ENCODE measurements at places on chromosomes 13 and 19.

DNA sequence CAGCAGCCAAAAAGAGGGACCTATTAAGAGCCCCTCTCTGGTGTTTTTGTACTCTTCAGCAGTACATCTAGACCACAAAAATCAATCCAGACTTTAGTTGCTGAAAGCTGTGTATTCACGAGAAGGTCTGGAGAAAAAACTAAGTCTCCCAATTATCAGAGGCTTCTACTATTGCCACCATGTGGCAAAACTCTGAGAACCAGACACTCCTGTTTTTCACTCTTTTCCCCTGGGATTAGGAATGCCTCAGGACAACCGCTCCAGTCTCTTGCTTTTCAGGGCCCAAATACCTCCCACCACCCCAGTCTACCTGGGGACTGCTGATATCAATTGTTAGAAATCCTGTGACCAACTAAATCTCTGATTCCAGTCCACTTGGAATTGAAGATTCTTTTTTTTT, 30.1 kb upstream of the OBI1 start:
- DNase-seq: no peak

GRCh38 chr19:14425696-14426138, 6.6 kb upstream of the DDX39A start:
- no peak for DNase-seq

- DNase-seq: no peak
These were observed 11.0 kb upstream of the ZNF492 start for GRCh38 chr19:22622901-22623840.

DNA sequence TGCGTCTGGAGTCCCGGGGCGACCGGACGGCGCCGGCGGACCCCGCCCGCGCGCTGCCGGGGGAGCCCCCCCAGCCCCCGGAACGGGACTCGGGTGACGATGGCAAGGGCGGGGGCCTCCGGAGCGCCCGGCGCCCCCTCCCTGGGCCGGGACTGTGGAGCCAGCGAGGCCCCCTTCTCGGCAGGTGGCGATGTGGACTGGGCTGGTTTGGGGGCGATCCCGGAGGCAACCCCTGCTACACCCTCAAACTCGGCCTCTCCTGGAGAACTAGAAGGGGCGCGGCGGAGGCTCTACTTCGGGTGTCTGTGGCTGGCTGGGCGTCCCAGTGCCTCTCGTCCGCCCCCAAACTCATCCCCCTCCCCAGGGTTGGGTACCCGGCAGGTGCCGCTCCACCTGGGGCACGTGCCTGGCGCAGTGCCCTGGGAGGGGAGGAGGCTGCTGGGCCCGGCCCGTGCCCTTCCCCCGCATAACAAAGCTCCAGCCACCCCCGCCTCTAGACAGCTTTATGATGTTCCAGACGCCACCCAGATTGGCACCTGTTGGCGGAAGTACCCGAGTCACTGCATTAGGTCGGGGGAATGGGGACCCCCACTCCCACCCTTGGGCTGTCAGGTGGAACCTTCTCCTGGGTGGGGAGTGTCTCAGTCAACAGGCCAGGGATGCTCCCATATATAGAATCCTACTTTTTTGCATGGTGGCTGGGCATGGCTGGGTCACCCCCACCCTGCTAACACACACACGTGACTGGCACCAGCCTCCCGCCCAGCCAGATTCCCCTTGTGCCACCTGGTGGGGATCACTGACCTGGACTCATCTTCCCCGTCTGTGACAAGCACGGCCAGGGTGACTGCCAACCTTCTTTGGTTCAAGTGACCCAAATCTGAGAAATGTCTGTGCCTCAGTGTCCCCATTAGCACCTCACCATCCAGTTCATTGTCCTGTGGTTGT, 722 bp downstream of the PKN1 start:
- DNase-seq: no peak

- no peak for DNase-seq
These were observed 11.3 kb downstream of the PEAK3 start for GRCh38 chr19:2270423-2271233.

DNA sequence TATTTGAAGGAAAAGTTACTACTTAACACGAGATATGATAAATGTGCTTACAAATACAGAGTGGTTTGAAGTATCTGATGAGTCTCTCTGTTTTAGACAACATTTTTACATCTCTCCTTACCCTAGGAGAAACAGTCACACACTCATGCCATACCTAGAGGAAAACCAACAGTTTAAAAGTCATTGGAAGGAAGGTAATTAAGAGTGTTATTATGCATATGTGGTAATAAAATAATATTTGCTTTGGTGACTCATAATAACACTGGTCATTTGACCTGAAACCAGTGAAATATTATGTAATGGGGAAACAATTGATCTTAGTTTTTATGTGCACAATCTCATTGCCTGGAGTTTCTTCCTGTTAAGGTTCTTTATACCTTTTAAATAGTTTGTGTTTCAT, 136.9 kb upstream of the SOX21 start:
- no peak for DNase-seq

GRCh38 chr13:37621811-37622361, 23.3 kb upstream of the POSTN start:
- no peak for DNase-seq

DNA sequence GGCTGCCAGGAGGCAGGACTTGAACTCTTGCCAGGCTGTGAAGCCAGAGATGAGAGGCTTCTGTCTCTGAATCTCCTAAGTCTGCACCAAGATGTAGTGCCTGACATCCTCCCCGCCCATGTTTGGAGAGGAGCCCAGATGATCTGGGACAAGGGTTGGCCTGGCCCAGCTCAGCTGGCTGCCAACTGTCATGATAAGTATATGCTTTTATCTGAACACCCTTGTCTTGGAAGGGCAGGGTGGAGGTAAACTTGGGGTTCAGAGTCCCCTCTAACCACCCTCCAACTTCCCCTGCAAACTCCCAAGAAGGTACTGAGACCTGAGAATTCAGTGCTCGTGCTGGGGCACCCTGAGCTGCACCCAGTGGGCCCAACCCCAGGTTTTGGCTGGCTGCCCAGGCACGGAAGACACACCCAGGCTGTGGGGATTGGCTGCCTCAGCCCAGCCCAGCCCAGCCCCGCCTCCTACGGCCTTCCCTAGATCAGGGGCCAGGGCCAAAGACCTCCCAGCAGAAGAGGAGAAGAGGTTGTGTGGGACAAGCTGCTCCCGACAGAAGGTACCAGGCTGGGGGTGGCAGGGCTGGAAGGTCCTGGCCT, at the start of gene CYP4F12:
Gene CYP4F12 (plus strand): TSS at position 508 of the 596 bp plus-strand sequence. CDS start 443 bp downstream, outside the sequence.
- no peak for DNase-seq

DNA sequence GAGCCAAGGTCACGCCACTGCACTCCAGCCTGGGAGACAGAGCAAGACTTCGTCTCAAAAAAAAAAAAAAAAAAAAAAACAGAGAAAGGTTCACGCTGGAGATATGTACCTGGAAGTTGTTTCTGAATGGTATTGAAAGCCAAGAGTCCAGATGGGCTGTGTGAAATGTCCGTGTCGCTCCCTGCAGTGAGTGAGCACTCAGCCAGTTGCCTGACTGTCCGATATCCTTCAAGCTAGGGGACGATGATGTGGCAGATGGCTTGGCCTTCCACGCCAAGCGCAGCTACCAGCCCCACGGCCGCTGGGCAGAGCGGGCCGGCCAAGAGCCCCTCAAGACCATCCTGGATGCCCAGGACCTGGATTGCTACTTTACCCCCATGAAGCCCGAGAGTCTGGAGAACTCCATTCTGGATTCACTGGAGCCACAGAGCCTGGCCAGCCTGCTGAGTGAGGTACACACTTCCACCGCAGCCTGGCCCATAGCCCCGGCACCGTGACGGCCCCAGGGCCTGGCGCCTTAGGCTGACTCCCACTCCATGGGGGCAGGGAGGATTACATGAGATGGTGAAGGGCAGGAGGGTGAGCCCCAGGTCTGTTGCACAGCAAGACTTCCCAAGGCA, 11.7 kb upstream of the OVOL3 start:
- no peak for DNase-seq

GRCh38 chr13:110561344-110562035, at the start of gene RAB20:
Gene RAB20 (minus strand): TSS chr13:110561722. CDS start chr13:110561519, 203 bp downstream.
- DNase-seq: no peak

DNA sequence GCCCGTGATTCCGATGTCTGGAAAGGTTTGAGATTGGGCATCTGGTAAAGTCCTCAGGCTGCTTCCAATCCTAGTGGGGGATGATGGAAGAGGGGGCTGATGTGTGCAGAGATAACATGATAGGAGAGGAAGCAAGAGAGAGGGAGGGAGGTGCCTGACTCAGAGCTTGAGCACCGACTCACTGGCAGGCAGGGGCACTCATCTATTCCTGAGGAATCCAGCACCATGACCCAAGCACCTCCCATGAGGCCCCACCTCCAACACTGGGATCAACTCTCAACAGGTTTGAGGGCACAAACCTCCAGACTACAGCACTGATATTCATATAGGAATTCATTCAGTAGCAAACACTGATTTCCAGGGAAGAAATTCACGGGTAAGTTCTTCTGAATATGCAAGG, 5.6 kb upstream of the SIGLEC9 start:
- DNase-seq: no peak

DNA sequence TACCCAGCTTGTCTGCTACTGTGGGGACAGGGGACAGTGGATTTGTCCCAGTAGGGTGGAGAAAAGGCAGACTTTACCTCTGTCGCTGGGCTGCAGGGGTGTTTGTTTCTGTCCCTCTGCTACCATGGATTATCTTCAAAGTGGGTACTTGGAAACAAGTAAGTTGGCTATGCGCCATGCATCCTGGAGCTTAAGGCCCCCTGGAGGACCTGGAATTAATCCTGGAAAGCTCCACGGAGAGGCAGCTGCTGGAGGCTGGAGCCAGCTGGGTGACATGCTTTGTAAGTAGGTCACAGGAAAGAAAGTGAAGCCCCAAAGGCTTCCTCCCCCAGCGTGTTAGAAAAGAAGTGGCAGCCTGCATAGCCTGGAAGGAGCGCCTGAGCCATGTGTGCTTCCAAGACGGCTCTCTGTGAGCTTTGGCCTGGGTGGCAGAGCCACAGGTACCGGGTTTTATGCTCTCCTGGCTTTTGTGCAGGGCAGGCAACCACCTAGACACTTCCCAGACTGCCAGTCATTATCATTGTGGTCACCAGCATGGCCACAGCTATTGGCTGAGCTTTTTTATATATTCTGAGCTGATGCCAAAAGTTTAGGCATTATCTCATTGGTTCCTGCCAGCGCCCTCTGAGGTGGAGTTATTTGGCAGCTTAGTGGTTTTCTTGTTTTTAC, 9.5 kb downstream of the B3GLCT start:
- no peak for DNase-seq

DNA sequence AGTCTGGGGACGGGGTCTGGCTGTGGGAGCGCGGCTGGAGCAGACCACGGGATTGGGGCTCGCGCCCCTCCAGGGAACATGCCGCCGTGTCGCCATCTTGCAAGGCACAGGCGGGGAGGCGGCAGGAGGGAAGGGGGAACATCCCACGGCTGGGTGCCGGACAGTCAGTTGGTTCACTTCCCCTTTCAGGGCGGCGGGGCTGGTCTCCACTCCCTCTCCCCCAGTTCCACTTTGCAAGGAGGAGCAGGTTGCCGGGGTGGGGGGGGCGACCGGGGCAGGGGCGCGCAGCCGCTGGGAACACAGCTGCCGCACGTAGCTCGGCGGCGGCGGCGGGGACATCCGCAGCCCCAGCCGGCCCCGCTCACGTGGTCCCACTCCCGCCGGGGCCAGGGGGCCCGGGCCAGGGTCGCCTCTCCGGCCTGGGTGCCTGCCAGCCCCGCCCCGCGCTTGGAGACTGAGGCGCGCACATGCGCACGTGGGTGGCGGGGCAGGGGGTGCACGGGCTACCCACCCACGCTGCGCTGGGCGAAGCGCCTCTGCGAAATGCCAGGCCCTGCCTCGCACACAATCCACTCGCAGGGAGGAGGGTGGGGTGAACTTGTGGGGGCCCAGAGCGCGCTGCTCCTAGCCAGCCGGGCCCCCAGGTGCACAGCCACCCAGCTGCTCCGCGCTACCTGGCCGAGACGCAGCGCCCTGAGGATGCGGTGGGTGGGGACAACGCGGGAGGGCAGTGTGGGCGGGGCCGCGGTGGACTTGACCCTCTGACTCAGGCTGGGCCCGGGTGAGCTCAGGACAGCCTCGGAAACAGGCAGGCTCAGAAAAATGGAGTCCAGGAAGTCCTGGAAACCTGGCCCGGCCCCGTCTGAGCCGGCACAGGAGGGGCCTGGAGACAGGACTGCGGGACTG, 6.4 kb downstream of the KLF16 start:
- no peak for DNase-seq

GRCh38 chr19:3132971-3133792, 2.7 kb upstream of the GNA15 start:
- no peak for DNase-seq

- no peak for DNase-seq
These were observed 23.3 kb upstream of the C13orf46 start for GRCh38 chr13:113996912-113997745.

DNA sequence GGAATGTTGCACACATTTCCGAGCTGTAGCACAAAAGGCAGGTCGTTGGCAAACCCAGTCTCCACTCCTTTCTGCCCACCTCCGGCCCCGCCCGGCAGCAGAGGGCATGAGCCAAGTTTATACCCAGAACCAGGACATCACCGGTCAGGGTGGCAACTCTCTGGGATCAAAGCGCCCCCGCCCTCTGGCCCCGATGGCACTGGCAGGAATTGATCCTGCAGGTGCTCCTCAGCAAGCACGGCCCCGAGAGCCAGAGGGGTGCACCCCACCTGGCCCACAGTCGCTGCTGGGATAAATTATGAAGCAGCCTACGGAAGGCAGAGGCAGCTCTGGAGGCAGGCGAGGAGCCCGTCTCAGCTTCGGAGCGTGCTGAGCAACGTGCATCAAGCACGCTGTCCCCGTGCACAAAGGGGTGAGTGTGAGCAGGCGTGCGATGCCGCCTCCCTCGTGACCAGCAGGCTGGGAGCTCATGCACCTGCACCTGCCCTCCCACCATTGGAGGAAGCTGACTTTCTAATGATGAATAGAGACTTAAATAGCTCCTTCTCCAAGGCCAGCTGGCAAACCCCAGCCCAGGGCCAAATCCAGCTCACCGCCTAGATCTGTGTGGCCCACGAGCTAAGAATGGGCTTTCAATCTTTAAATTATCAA, 25.7 kb downstream of the SHC2 start:
- DNase-seq: no peak

DNA sequence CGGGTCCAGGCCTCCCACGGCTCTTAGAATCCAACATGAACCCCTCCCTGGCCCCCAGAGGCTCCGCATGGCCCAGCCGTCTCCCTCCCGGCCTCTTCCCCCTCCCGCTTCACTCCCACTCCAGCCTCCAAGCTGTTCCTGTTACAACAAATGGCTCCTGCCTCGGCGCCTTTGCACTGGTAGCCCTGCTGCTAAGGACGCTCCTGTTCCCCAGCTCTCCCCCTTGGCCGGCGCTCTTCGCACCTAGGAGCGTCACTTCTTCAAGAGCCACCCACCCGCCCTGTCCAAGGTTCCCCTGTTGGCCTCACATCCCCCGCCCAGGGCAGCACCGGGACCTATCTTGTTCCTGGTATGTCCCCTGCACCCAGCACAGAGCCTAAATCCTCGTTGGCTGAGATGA, 9.4 kb downstream of the CCDC124 start:
- no peak for DNase-seq

DNA sequence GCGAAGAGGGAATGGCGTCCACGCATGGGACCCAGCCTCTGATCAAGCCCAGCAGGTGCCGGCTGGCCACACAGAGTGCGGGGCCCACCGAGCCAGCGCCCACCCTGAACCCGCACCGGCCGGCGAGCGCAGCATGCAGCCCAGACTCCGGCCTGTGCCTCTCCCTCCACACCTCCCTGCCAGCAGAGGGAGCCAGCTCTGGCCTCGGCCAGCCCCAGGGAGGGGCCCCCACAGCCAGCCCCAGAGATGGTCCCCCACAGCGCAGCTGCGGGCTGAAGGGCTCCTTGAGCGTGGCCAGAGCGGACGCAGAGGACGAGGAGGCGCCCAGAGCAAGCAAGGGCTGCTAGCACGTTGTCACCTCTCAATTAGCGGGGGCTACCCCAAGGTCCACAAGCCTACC, 904.5 kb downstream of the SLITRK6 start:
- no peak for DNase-seq

GRCh38 chr19:1736280-1736679, 17.0 kb upstream of the ONECUT3 start:
- no peak for DNase-seq

Measured in Panc1 (cell line).